Jurkat, Clone E6-1 (cell line): ENCODE measurements at places on chromosomes 5 and 9.

DNA sequence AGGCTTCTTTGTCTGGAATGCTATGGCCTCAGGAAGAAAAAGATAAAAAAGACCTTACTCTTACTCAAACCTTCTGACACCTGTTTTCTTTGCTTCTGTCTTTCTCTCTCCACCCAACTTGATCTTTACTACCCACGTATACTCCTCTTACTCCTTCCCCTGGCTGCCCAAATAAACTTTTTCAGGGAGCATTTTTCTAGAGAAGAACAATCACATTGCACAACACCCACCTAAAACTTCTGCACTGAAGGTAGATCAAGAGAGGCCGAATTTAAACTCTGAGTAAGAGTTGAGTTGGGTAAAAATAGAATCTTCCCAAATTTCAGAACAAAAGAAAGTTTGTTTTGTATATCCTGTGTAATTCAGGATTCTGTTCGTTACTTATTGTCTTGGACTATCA, 3.9 kb downstream of the TEX48 start:
- no peak for DNase-seq

DNA sequence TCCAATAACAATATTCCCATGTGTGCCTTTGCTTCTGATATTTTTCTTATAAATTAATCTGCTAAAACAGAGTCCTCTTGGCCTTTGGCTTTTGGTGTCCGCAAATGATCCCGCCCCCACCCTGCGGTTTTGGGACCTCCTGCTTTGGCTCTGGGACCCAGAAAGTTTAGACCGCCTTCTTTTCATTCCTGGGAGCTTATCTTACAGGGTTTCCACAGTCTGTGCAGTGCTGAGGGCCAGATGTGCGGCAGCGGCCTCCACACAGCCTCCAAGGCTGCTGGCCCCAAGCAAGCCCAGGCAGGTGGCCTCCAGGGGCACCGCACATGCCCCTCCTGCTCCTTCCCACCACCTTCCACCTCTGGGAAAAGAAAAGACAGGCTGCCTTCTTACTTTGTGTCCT, 191.5 kb downstream of the ERCC6L2 start:
- DNase-seq = no peak

GRCh38 chr9:105393576-105394344, 54.1 kb upstream of the FSD1L start:
- DNase-seq = no peak

DNA sequence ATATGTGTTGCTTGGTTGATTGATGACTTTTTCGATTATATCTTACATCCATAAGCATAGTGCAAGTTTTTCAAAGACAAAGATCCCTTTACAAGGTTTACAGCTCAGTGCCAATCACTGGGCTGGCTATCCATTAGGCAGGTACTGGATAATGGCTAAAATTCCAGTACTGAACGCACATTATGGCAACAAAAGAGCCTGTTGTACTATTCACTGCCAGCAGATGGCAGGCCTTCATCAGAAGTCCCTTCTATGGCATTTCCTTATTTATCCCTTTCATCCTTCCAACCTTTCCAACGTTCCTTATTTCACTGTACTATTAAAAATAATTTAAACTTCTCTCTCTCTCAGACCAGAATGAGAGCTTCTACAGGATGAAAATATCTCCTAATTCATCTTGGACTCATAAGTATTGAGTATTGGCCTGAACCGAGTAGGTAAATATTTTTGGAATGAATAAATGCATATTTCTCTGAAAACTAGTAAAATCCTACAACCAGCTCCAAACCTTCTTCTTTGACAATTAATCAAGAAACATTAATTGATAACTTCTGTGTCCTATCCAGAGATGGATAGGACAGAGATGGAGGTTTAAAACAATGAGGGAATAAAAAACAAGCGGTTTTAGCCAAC, 6.7 kb upstream of the WNT8A start:
- DNase-seq = peak; percentile 39

DNA sequence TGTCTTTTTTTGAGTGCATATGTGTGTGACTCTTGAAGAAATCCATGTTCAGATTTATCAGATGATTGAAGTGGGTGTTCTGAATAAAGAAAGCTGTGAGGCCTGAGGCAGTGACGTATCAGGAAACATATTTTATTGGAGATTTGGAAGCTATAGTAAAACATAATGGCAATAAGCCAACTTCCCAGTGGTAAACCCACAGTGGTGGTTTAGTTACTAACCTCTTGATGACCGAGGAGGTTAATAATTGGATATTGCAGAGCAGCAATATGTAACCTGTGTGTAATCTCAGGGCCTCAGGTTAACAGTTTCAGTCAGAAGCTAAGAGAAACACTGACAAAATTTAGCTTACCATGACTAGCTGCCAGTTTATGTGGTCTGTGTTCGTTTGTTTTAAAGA, 6.9 kb downstream of the RGMB start:
- DNase-seq = no peak

DNA sequence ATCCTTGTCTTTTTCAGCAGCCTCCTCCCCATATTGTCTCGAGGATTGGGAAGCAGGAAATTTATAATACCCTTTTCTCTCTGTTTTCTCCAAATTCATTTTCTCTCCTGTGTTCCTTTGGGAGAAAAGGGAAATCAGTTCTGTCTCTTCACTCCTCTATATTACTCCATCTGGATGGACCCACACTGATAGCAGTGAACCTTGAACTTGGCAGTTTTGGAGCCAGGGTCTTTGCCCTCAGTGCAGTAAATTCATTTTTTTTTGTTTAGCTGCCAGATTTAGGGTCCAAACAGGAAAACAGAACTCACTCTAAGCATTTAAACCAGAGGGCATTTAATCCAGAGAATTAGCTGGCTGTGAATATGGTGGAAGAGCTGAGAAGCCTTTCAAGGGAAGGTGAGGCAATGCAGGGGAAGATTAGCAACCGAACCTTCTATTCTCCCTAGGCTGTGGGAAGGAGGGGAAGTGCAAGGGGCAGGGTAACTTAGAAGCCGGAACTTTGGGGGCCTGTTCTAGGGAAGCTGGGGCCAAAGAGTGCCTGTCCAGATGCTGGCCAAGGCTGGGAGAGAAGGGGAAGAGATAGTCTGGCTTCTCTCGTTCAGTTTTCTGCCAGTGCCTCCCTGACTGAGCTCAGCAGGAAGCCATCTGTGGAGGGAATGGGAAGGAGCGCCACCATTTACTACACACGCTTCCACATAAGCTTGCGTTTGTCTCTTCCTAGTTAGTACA, 16.3 kb upstream of the NPR2 start:
- no peak for DNase-seq

- peak; percentile 92 for DNase-seq
Measured at GRCh38 chr5:81852291-81853029, 101.6 kb upstream of the SSBP2 start.

DNA sequence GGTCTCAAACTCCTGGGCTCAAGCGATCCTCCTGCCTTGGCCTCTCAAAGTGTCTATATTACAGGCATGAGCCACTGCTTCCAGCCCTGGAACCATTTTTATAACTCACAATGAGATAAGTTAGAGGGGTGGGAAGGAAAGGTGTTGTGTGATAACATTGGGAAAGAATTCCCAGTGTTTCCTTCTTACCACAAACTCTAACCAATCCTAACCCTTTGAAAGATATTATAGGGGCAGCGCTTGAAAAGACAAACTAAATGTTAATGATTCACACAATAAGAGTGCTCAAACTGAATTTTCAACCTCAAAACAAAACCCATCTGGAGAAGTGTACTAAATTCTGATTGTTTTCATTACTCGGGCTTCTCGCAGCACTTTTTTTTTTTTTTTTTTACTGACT, 109.7 kb downstream of the TSSK1B start:
- no peak for DNase-seq

DNA sequence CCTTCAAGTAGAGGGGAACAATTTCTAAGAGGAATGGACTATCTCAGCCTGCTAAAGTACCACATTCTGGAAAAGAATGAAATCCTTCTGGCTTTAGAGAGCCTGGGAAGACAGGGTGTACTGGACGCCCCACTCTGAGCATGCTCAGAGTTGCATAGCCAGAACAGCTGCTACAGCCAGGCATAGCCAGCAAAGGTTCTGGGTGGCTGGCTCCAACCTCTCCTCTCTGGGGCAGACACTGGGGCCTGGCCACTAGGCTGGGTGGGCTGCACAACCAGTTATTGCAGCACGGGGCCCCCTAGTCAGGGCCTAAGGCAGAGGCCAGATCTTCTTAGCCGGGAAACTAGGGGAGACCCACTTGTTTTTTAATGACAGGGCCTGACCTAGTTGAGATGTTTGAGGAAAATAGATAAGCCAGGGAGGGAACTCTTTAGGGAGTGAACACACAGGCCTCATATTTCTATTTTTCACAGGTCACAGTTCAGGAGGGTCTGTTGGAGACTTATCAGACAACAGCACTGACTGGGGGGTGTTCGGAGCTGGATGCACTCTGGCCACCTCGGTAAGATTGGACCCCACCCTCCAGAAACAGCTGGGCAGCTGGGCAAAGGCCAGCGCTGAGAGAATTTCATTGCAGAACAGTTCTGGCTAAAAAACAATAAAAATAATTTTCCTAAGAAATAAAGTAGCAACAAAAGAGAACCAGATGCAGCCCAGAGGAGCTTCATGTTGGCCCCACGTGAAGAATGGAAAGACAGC, 142.9 kb downstream of the LPAR1 start:
- DNase-seq = no peak

- DNase-seq = no peak
Measured at GRCh38 chr5:79493596-79494345, 20.2 kb downstream of the HOMER1 start.

- no peak for DNase-seq
Measured at GRCh38 chr5:2178528-2178927, 295.8 kb upstream of the IRX4 start.

DNA sequence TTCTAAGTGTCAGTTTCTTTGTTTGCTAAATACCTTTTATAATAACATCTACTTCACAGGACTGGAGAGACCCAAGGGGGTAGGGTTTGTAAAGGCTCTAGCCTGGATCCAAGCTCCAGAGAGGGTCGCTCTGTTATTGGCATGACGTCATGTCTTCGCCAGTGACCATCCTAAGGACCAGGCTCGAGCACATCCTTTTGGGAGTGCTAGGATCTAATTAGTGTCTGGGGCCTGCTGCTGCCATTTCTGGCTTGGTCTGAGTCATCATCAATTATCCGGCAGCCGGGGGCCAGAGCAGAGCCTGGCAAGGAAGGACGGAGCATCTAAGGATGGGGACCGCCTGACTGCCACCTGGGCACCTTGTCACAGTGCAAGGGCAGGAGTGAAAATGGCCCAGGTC, 153.0 kb downstream of the NSG2 start:
- DNase-seq = no peak

GRCh38 chr9:18492612-18493011, 18.7 kb downstream of the ADAMTSL1 start:
- no peak for DNase-seq

DNA sequence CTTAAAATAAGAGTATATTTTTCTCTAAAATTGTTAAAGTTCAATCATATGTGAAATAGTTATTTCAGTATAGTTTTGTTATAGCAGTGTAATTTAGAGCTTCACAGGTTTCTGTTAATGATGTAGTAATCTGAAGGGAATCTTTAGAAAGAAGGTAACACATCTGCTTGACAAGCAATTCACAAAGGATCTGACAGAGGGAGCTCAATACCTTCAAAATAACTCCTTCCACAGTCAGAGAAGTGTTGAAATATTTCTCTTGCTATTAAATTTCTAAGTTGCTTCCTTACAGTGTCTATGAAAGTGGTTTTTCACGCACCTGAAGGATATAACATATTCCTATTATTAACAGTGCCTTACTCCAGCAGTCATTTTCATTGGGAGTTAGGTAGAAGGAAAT, 44.9 kb downstream of the SLC25A51 start:
- peak; percentile 5 for DNase-seq

DNA sequence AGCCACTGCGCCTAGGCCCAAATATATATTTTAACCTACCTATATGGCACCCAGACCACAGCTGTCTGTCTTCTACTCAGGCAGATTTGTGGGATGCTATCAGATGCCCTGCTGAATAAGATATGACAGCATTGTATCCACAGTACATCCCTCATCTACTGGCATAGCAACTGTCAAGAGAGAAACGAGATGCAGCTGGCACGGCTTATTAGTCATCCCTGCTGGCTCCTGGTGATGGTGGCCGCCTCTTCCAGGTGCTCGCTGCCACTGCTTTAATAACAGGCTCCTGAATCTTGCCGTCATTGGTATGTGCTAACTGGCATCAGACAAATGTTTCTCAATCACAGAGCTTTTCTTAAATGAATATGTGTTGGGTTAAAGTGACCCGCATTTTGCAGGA, 34.0 kb downstream of the B4GALT1 start:
- no peak for DNase-seq

DNA sequence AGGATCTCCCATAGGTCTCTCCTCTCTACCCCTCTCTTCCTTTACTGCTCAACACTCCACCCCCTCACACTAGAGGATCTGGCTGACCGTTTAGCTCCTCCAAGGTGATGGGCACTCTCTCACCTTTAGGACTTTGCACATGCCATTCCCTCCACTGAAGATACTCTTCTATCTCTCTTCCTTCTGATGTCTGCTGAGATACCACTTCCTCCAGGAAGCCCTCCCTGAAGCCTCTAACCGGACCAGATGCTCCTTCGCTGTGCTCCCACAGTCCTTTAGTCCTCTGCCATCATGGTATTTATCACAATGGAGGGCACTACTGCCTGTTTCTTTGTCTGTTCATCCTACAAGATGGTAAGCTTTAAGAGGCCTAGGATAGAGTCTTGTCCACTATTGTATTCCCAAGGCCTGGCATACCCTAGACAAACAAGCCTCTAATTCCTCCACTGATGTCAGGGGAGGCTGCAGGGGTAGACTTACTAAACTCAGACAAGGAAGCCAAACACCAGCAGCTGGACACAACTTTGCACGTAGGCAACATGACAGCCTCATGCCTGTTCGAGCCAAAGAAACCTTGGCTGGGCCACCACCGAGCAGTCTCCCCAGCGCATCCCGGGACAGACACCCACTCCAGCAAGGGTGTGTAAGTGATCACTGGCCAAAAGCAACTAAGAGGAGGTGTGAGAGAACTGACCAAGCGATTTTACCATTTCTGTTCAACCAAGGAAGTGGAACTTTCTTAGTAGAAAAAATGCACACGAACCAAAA, 20.2 kb downstream of the ORM2 start:
- DNase-seq = no peak

GRCh38 chr5:122972877-122973276, 63.6 kb downstream of the PPIC start:
- DNase-seq = no peak

GRCh38 chr5:80439213-80439612, 31.3 kb downstream of the ZFYVE16 start:
- DNase-seq = no peak

GRCh38 chr9:27939186-27939585, 365.9 kb upstream of the C9orf72 start:
- DNase-seq = no peak

GRCh38 chr5:157562111-157562581, 13.4 kb downstream of the ADAM19 start:
- DNase-seq = no peak
